NCI-H1048 (cell line): ENCODE measurements at places on chromosomes 2 and 18.

GRCh38 chr2:162241571-162241970, 1.7 kb downstream of the FAP start:
- no peak for DNase-seq

DNA sequence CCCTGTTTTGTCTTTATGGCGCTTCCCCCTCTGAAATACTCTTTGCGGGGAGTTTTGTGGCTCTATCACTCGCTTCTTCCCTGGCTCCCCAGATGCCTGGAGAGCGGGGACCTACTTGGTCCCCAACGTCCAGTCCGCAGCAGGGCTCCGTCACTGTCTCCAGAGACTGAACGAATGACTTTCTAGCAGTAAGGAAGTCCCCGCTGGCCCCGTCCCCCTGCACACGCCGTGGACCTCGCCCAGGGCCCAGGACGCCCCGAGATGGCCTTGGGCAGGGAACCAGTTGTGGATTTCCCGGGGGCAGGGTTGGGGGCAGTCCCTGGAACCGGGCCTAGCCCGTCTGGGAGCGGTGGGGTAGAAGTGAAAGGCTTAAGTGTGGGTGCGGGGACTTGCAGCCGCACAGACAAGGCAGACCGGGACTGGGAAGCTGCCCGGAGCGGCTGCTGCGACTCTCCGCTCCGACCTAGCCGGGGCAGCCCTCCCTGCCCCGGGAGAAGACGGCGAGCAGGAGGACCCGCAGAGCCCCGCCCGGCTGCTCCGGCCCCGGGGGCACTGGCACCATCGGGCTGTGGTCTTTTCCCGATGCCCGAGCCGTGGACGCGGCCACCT, 821 bp upstream of the EPHA4 start:
- no peak for DNase-seq

- DNase-seq, result no peak
Measured at GRCh38 chr18:59821983-59822382, 77.8 kb upstream of the PMAIP1 start.

GRCh38 chr2:20609349-20609994, 41.4 kb downstream of the HS1BP3 start:
- no peak for DNase-seq

GRCh38 chr2:46674488-46674887, 195.1 kb downstream of the TMEM247 start:
- DNase-seq, result no peak

DNA sequence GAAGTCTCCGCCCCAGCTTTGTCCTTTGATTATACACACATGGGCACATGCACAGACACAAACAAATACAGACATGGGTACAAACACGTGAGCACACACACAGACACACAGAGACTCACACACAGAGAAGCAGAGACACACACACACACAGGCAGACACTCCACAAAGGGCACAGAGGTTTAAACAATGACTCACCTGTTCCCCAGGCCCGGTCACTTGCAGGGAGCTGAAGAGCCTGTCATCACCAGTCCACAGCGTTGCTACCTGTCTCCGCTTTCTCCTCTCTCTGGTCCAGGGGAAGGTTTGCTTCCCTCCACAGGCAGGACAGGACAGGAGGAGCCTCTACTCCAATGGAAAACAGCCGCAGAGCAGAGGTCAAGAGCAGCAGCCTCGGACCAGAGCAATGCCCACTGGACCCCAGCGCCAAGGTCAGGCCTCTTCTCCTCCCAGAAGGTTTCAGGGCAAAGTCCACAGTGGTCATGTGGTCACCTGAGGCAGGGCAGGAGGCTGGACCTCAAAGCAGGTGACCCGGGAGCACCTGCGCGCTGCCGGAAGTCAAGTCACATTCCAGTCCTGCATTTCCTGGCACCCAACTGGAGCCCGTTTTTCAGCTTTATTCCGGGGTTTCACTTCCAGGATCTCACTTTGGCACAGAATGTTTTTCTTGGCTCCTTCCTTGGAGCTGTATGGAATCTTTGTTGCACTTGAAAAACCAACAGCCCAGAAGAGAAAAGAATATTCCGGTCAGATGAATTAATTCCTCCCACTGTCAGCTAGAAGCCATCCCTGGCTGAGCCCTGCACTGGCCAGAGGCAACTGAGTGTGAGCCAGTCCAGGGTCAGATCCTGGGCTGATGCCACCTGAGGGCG, at the start of gene RAB17:
RAB17 (minus strand) TSS at position 463 of the 869 bp plus-strand sequence. CDS start 4,580 bp downstream, outside the sequence.
- DNase-seq, result no peak

- no peak for DNase-seq
Measured at GRCh38 chr2:164903951-164904350, 51.4 kb downstream of the SLC38A11 start.

DNA sequence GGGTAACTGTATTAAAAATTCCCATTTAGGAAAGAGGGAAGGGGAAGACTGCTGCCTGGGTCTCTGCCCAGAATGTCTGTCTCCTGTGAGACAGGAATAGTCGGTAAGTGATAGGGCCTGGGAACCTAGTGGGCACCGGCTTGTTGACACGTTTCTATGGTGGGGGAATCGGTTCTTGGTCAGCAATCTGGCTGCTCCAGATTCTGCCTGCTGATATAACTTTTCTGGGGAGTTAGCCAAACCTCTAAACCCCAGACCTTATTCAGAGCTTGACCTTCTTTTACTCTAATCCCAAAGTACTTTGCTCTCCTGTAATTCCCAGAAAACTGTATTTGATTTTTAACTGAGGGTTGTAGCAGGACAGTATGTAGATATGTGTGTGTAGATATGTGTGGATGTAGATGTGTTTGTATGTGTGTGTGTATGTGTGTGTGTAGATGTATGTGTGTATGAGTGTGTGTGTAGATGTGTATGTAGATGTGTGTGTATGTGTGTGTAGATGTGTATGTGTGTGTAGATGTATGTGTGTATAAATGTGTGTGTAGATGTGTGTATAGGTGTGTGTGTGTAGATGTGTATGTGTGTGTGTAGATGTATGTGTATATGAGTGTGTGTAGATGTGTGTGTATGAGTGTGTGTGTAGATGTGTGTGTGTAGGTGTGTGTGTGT, 61.8 kb upstream of the TXNDC2 start:
- no peak for DNase-seq

DNA sequence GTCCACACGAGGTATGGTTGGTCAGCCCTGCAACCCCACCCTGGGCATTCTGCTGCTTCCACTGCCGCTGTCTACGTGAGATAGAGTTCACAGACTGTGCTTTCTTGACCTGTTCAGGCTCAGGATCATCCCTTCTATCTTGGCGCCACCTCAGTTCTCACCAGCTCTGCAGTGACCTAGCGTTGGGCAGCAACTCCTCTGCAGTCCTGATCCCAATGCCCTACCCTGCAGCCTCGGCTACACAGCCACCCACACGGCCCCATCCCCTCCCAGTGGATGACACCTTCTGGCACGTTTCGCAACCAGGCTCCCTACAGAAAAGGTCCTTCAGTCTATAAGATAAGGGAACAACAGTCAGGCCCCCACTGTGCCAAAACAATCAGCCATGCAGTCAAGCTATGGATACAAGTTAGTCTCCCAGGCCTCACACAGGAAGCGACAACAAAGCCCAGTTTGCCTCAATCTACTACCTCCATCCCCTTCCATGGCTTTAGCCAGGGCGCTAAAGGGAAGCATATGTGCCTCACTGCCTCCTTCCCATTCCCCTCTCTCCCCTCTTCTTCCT, 317.9 kb upstream of the PKDCC start:
- DNase-seq, result no peak

- no peak for DNase-seq
Measured at GRCh38 chr2:229993236-229993635, 70.9 kb downstream of the FBXO36 start.

GRCh38 chr2:64840426-64840881, 148.7 kb upstream of the SLC1A4 start:
- DNase-seq, result no peak

DNA sequence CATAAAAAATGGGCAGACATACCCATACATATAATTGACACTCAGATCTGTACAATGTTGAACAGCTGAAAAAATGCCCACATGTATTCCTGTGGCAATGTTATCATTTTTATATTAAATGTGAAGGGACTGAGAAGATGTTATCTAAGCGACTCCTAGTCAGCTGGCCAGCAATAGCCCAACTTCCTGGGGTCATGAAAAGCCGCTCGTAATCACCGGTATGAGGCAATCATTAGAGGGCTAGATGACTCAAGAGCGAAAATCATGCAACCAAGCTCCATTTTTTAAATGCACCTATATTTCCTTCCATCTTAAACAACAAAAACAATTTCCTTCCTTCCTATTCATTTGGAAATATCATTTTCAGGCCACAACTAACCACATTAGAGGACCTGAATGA, 274.6 kb upstream of the CCDC68 start:
- DNase-seq, result no peak

- no peak for DNase-seq
Measured at GRCh38 chr2:240460781-240461431, 25.4 kb downstream of the GPC1 start.

GRCh38 chr2:172215936-172216335, 113.2 kb upstream of the DLX2 start:
- no peak for DNase-seq

- no peak for DNase-seq
Measured at GRCh38 chr2:214772443-214773015, 37.0 kb downstream of the BARD1 start.

- no peak for DNase-seq
Measured at GRCh38 chr2:1595274-1595673, 149.0 kb downstream of the PXDN start.

GRCh38 chr2:240724431-240724830, 32.8 kb downstream of the AQP12A start:
- DNase-seq, result no peak

DNA sequence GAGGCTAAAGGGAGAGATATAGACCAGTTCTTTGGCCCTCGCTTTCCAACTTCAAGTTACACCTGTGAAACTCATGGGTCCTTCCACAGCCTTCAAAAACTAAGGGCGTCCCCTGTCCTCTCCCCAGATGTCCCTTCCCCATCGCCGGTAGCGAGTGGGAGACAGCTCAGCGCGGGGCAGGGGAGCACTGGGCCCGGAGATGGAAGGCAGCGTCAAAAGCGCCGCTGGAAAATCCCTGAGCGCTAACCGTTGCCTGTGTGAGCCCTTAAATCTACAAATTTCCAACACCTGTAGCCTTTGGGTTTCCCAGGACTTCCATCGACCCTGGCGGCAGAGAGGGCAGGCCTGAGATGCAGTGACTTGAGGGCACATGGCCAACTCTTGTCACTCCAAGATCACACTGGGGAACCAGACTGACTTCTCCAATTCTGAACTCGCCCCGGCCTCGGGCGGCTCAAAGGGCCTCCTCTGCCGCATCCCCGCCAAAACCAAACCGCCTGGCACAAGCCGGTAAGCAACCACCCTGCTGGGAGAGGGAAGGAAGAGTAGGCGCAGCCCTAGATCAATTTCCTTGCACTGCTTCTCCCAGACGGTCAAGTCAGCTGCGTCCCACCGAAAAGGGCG, 879 bp upstream of the EPAS1 start:
- no peak for DNase-seq

- no peak for DNase-seq
Measured at GRCh38 chr2:216575465-216575864, 57.8 kb upstream of the IGFBP2 start.

- DNase-seq, result no peak
Measured at GRCh38 chr18:41873730-41874129, 81.3 kb upstream of the PIK3C3 start.

- no peak for DNase-seq
Measured at GRCh38 chr2:135318808-135319207, 212.2 kb downstream of the ZRANB3 start.

DNA sequence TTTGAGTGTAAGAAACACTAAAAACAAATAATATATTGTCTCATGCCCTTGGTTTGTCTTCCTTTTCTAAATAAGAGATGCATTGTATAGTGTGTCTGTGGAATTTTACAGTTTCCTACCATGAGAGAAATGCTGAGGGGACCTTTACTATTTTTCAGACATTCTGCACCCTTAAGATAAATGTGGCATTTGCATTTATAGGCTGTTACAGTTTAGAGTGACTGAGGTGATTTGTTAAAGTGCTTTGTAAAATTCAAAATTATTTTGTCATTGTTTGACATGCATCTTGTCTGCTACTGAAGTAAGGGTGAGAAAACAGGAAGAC, 78.9 kb upstream of the ZSWIM2 start:
- DNase-seq, result no peak

DNA sequence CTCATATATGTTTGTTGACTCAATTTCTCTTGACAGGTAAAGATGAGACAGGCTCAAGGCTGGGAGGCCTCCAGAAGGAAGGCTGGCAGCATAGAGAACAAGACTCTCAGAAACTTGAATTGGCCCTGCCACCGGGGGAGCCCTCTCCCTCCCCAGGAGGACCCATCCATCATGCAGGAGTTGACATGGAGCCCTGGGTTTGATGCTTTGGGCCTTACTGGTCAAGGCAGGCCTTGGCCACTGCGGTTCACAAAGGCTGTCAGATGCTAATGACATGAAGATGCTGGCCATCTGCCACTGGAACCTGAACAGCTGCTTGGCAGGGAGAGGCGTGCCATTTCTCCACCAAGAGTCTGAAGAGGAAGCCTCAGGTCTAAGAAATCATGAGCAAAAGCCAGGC, 193.6 kb downstream of the MTCL1 start:
- no peak for DNase-seq

DNA sequence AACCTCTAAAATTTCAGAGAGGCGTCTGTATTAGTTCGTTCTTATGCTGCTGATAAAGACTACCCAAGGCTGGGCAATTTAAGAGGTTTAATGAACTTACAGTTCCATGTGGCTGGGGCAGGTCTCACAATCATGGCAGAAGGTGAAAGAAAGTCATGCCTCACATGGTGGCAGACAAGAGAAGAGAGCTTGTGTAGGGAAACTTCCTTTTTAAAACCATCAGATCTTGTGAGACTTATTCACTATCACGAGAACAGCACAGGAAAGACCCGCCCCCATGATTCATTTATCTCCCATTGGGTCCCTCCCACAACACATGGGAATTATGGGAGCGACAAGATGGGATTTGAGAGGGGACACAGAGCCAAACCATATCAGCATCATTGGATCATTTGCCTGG, 183.2 kb upstream of the SIX2 start:
- DNase-seq, result no peak

- DNase-seq, result no peak
Measured at GRCh38 chr2:219664944-219665343, 37.5 kb downstream of the SLC4A3 start.

GRCh38 chr2:162198239-162198638, 45.0 kb downstream of the FAP start:
- no peak for DNase-seq

DNA sequence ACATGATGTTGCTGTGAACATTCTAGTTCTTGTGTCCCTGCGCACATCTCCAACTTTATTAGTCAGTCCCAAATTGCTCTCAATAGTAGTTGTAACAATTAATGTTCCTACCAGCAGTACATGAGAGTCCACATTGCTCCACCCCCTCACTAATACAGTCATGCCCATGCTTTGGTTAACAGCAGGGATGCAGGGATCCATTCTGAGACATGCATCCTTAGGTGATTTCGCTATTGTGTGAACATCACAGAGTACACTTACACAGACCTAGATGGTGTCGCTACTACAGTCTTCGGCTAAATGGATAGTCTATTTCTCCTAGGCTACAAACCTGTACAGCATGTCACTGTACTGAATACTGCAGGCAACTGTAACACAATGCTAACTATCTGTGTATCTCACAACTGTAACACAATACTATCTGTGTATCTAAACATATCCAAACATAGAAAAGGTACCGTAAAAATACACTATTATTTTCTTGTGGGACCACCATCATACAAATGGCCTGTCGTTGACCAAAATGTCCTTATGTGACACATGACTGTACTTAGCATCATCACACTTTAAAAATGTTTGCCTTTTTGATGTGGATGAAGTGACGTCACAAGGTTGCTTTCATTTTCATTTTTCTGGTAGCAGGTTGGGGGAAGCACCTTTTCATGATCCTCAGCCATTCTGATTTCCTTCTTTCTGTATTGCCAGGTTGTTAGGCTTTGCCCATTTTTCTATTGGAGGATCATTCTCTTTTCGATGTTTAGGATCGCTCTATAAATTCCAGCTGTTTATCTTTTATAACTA, 82.9 kb upstream of the RNF152 start:
- no peak for DNase-seq
